Renal cortical epithelial cell (primary cell): ENCODE measurements at places on chromosomes 13 and 19. TPM values are rescaled to one million over a fixed set of nuclear protein-coding genes. Genes with fewer than 3 reads are reported as not detected.

Gene ZNF681
- total RNA-seq, result 2.3 and 2.8 TPM in 2 replicates

Gene ZNF235
- total RNA-seq, result 2.8 and 8.0 TPM in 2 replicates

Gene ZNF728
- total RNA-seq, result 0.40 TPM in 1 of 2 replicates, not detected in the other

Gene PLIN5
- total RNA-seq, result 0.17 and 0.40 TPM in 2 replicates

Gene ZNF264
- total RNA-seq, result 37.5 and 69.3 TPM in 2 replicates

Gene ZNF667
- total RNA-seq, result 3.3 and 13.4 TPM in 2 replicates

Gene LYPD4
- not detected in 2 replicates for total RNA-seq

Gene PDX1
- total RNA-seq, result not detected in 2 replicates

Gene LILRB4
- total RNA-seq, result not detected in 2 replicates

Gene TEX101
- not detected in 2 replicates for total RNA-seq

Gene KLK15
- total RNA-seq, result not detected in 2 replicates

Gene FPR3
- not detected in 2 replicates for total RNA-seq

Gene PLVAP
- 0.10 and 0.52 TPM in 2 replicates for total RNA-seq

Gene PPP1R12C
- 17.5 and 32.4 TPM in 2 replicates for total RNA-seq

Gene GPR18
- not detected in 2 replicates for total RNA-seq

Gene GJA3
- total RNA-seq, result 0.05 TPM in 1 of 2 replicates, not detected in the other

Gene ACER1
- not detected in 2 replicates for total RNA-seq

Gene IGLON5
- 0.05 TPM in 1 of 2 replicates, not detected in the other for total RNA-seq

Gene UPK1A
- not detected in 2 replicates for total RNA-seq

Gene PRPF31
- 70.8 and 90.6 TPM in 2 replicates for total RNA-seq

Gene RYR1
- 0.10 TPM in 1 of 2 replicates, not detected in the other for total RNA-seq

Gene PHF11
- 24.3 and 25.3 TPM in 2 replicates for total RNA-seq

Gene GJB6
- not detected in 2 replicates for total RNA-seq

Gene ZNF787
- total RNA-seq, result 25.6 and 41.0 TPM in 2 replicates

Gene DIRAS1
- total RNA-seq, result 0.15 TPM in 1 of 2 replicates, not detected in the other

Gene EXOC3L2
- not detected in 2 replicates for total RNA-seq

Gene LILRA2
- total RNA-seq, result not detected in 2 replicates

Gene IFNL1
- total RNA-seq, result not detected in 2 replicates

Gene BRSK1
- total RNA-seq, result 0.52 and 4.5 TPM in 2 replicates

Gene C13orf42
- total RNA-seq, result not detected in 2 replicates

Gene NLRP11
- not detected in 2 replicates for total RNA-seq

Gene COL4A2
- total RNA-seq, result 1,026 and 1,465 TPM in 2 replicates

Gene MAB21L1
- total RNA-seq, result not detected in 2 replicates

Gene NLRP9
- not detected in 2 replicates for total RNA-seq

Gene ETV2
- total RNA-seq, result not detected in 2 replicates

Gene ZNF799
- 11.7 and 12.3 TPM in 2 replicates for total RNA-seq

Gene ZNF77
- total RNA-seq, result 3.3 and 7.0 TPM in 2 replicates

Gene EIF3K
- total RNA-seq, result 328 and 420 TPM in 2 replicates

Gene IL11
- total RNA-seq, result 3.7 and 38.4 TPM in 2 replicates

Gene CEACAM8
- not detected in 2 replicates for total RNA-seq

Gene KANK2
- 26.0 and 233 TPM in 2 replicates for total RNA-seq

Gene RXFP2
- total RNA-seq, result not detected in 2 replicates

Gene SIGLEC9
- not detected in 2 replicates for total RNA-seq
